Activated CD4-positive, CD25-positive, alpha-beta regulatory T cell treated with anti-CD3 and anti-CD28 coated beads, Interleukin-2, amount 50 U/mL, for 16 hours (primary cell): ENCODE measurements at places on chromosomes 11 and 22.

- no peak for DNase-seq
These were observed 41.3 kb upstream of the RDX start for GRCh38 chr11:110337570-110338193.

GRCh38 chr11:127997594-127997993 lies 589.8 kb downstream of the ETS1 start:
- DNase-seq, result no peak

DNA sequence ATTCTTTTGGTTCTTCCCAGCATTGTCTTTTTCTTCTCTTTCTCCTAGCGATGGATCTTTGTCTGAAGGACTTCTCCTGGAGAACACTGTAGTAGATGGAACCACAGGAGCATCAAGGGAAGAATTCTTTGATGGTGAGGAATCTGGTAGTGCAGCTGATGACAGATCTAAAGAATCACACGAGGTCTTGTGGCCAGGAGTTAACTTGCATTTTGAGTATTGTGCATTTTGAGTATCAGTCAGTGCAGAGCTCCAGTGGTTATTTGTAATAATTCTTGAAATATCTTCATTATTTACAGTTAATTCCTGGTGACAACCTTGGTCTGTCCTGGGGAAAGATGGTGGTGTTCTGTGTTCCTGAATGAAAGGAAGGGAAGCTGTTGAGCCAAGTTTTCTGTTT lies 14.5 kb upstream of the POGLUT3 start:
- no peak for DNase-seq

- DNase-seq, result no peak
These were observed 789 bp downstream of the SIK2 start for GRCh38 chr11:111602865-111603610.

- DNase-seq, result no peak
These were observed 1.6 kb downstream of the HRAS start for GRCh38 chr11:533586-534395.

GRCh38 chr22:28977481-28977971 lies 84.1 kb downstream of the C22orf31 start:
- no peak for DNase-seq

DNA sequence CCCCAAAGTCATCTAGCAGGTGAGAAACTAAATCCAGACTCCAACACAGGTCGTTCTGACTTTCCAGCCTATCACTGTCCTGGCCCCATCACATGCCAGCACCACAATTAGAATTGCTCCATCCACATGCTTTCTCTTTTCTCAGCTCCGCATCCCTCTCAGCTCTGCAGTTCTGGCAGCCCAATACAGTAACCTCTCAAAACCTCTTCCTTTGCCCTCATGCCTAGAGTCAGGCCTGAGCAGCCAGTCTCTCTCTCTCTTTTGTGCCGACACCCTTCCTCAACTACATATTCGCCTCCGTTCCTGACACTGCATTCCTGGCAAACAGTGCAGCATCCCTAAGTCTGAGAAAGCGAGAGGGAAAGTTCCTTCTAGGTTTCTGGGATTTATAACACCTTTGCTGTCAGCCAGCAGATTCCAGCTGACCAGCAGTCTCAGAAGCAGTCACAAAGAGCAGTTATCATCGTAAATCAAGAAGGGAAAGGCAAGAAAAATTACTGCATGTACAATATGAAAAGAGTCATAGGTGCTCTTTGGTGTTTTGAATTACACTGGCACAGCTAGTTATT lies 258.0 kb downstream of the FAT3 start:
- no peak for DNase-seq

DNA sequence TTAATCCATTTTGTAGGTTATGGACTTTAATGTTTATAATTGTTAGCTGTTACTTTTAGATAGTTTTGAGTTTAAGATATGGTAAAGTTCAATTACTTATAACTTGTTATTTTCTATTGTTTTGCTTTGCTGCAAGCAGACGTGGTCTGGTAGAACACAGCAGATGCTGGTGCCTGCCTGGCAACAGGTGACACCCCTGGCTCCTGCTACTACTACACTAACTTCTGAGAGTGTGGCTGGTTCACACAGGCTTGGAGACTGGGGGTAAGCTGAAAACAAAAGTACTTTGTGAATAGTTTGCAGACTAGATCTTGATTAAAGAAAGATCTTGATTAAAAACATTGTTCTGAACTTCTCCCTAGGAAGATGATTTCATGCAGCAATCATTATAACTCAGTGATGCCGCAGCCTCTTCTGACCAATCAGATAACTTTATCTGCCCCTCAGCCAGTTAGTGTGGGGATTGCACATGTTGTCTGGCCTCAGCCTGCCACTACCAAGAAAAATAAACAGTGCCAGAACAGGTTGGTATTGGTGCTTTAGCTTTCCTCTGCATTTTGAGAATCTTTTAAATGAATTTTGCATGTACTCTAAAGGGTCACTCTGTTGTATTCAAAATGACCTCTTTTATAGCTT lies 90.4 kb downstream of the HIPK3 start:
- DNase-seq, result no peak

DNA sequence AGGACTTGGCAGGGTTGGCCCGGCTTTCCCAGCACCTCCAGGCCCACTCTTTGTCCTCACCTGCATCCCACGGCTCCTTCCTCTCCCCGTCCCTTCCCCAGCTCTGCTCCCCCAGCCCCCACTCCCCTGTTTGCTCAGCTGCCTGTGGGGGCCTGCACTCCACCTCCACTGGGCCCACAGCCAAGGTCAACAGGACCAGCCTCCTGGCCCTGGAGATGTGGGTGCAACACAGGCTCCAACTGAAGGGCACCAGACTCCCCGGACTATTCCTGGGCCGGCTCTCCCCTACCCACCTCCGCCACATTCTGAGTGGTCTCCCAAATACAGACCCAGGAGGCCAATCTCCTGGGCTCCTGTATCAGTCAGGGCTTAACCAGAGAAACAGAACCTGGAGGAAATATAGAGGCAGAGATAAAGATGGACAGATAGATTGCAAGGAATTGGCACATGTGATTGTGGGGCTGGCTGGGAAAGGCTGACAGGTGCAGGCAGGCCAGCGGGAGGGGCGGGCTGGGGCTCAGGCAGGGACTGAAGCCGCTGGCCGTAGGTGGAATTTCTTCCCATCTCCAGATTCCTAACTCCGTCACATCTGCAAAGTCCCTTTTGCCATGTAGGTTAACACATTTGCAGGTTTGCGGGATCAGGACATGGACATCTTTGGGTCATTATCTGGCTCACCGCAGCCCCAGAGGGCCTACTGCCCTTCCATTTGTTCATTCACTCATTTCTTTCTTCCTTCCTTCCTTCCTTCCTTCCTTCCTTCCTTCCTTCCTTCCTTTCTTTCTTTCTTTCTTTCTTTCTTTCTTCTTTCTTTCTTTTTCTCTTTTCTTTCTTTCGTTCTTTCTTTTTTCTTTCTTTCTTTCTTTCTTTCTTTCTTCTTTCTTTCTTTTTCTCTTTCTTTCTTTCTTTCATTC lies 45.8 kb upstream of the MYH9 start:
- no peak for DNase-seq

- DNase-seq, result no peak
These were observed 10.3 kb downstream of the TTC28 start for GRCh38 chr22:28669387-28669786.

DNA sequence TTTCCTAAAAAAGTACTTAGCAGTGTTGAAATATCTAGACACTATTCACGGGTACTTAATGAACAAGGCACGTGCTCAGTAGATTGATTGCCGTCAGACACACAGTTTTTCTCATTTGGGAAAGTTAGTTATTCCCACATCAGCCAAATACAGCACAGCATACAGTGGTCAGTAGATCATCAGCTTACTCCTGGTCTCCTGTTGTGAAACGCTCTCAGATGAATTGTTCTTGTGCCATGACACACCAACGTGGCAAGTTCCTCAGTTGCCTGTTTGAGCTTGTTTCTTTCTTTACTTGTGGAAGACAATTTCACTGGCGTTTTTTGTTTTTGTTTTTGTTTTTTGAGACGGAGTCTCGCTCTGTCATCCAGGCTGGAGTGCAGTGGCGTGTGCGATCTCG lies 8.6 kb downstream of the TAB1 start:
- DNase-seq, result no peak

DNA sequence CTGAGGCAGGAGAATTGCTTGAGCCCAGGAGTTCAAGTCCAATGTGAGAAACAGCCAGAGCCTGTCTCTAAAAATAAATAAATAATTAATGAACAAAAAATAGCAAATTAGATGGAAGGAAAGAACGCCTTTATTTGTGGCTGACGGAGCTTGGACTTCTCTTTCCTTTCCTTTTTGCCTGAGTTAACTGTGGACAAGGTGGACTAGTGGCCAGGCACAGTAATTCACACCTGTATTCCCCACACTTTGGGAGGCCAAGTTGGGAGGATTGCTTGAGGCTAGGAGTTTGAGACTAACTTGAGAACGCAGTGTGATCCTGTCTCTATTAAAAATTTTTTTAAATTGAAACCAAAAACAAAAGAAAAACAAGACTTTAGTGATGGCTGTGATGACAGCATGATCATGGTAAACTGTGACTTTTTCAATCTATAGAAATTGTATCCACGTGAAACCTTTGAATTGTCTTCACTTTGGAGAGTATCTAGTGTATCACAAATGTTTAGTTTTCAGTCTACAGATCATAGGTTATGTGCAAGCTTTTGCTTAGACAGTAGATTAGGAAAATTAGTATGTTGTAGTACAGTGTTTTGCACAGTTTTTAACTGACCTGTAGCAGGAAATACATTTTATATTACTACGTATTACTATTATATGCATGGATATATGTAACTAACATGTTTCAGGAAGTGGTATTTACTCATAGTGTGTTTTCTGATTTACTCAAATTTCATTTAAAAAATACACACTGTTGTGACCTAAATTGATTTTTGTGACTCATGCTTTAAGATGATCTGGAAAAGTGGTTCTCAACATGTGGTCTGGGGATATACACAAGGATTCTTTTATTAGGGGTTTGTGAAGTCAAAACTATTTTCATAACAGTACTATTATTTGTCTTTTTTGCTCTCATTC lies 42.1 kb downstream of the KDM2A start:
- no peak for DNase-seq

GRCh38 chr11:19892876-19893275 lies 180.2 kb downstream of the NAV2 start:
- DNase-seq, result no peak

GRCh38 chr11:121129362-121130340 lies 28.6 kb downstream of the TECTA start:
- no peak for DNase-seq

DNA sequence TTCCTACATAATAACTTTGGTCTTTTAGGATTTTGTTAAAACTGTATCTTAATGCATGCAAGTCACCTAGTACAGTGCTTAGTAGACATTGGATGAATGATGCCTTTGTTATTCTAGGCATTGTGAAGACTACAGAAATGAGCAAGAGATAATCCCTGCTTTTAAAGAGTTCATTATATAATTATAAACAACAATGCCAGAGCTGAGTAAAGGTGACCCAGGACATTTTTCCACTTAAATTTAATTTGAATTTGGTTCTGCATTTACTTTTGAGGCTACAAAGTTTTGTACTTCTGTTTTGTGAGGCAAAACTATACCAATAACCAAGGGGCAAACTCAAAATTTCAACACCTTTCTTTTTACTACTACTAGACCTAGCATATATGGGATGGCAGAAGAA lies 182.0 kb upstream of the SESN3 start:
- no peak for DNase-seq

DNA sequence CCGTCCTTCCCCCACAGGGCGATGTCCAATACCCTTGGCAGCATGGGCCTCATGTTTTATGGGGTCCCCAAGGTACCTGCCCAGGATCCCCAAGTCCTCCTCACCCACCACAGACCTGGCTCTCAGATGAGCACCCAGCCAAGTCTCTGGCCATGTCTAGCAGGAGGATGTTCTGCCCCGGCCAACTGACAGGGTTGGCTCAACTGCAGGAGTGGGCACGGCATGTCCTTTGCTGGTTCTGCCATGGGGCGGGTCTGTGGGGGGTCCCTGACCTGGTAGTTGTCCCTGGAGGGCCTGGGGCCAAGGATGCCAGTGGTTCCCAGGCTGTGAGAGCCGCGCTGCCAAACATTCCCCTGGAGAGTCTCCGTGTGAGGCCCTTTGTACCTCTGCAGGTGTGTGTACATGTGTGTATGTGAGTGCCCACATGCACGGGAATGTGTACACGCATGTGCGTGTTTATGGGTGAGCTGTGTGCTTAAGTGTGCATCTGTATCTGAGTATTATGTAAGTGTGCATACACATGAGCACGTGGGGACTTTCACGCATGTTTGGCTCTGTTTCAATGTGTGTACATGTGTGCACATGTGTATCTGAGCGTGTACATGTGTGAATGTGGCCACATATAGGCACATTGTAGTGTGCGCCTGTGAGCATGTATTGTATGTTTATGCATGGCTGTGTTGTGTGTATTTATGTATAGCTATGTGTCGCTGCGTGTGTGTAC lies 85.5 kb downstream of the KCNQ1 start:
- DNase-seq, result no peak

DNA sequence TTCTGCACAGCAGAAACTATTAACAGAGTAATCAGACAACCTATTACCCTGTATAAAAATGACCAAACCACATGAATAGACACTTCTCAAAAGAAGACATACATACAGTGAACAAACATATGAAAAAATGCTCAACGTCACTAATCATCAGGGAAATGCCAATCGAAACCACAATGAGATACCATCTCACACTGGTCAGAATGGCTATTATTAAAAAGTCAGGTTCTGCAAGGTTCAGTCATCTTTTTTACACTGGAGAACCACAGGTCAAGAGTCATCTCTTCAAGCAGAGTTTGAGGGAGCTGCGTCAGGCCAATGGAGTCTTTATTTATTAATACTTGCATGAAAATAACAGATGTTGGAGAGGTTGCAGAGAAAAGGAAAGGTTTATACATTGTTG lies 40.4 kb downstream of the RCN1 start:
- no peak for DNase-seq

DNA sequence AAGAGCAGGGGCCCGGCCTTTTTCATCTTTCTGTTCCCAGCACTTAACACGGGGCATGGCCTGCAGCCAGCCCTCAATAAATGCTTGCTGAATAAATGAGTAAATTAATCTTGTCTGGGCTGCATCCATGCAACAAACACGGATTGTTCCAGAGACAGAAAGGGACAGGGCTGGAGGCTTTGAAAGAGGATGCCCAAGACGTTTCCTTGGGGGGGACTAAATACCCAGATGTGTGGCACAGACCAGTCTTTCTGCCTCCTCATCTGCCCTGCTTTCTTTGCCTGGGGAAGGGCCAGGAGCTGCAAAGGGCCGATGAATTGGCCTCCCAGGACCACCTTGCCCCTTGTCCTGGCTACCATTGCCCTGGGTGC lies 40.4 kb downstream of the SHISAL1 start:
- no peak for DNase-seq

- no peak for DNase-seq
These were observed 107.2 kb downstream of the SCN3B start for GRCh38 chr11:123547180-123547579.

DNA sequence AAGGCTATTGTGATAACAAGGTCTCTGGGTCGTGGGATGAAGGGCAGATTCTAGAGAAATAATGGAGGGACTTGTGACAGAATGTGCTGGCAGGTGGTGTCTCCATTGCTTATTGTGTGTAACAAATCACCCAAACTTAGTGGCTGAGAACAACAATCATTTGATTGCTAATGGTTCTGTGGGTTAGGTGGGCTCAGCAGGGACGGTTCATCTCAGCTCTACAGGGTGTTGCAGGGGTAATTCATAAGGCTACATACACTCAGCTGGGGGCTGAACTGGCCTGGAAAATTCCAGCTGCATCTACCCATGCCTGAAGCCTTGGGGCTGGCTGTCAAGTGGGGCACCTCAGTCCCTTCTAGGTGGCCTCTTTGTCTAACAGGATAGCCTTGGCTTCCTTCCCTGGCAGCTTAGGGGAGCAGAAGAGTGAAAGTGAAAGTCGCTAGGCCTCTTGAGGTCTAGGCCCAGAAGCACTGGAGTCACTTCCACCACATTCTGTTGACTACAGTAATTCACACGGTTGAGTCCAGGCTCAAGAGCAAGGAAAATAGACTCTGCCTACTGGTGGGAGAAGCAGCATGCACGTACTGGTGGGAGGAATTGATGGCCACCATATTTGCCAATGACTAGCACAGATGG lies 308.9 kb downstream of the MN1 start:
- no peak for DNase-seq
